Activated T-helper 2 cell treated with anti-CD3 and anti-CD28 coated beads, Interferon-gamma antibody, Interleukin-2, Interleukin-4, amounts not matched to agents 10 μg/mL and 5 μg/mL and 100 μg/mL, durations not matched to agents 14 hours and 24 hours and 36 hours (primary cell): ENCODE measurements at places on chromosomes 11 and 22.

DNA sequence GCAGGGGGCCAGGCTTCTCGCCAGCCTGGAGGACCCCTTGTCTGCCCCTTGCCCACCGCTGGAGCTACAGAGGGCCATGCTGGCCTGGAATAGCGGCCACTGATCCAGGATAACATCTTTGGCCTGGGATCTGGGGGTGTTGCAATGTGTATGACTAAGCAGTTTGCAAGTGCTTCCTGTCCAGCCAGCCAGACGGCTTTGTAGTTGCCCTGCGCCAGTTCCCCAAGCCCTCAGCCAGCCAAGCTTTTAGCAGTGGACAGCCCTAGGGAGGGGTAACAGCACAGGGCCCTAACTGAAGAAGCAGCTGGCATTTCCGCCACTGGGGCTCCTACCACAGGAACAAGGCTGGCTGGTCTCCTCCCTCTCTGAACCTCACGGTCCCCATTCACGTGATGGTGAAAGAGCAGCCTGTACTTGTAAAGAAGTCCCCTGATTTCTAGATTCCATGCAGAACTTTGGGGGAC lies 32.1 kb downstream of the UQCR10 start:
- no peak for DNase-seq

DNA sequence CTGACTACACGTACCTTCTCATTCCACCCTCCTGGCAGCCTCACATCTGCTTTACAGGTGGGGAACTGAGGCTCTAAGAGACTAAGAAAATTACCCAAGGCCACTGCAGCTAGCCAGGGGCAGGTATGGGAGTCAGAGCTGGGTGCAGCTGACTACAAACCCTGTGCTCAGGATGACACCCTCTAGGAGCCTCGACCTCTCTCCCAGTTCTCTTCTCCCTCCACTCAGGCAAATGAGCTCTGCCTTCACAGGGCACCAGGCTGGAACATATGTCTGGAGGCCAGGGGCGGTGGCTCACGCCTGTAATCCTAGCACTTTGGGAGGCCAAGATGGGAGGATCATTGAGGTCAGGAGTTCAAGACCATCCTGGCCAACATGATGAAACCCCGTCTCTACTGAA lies 4.0 kb downstream of the SYT12 start:
- DNase-seq: no peak

GRCh38 chr11:133977067-133977677 lies 20.4 kb upstream of the IGSF9B start:
- DNase-seq: no peak

- DNase-seq: no peak
Measured at GRCh38 chr11:68026391-68027105, 3.9 kb upstream of the NDUFS8 start.

DNA sequence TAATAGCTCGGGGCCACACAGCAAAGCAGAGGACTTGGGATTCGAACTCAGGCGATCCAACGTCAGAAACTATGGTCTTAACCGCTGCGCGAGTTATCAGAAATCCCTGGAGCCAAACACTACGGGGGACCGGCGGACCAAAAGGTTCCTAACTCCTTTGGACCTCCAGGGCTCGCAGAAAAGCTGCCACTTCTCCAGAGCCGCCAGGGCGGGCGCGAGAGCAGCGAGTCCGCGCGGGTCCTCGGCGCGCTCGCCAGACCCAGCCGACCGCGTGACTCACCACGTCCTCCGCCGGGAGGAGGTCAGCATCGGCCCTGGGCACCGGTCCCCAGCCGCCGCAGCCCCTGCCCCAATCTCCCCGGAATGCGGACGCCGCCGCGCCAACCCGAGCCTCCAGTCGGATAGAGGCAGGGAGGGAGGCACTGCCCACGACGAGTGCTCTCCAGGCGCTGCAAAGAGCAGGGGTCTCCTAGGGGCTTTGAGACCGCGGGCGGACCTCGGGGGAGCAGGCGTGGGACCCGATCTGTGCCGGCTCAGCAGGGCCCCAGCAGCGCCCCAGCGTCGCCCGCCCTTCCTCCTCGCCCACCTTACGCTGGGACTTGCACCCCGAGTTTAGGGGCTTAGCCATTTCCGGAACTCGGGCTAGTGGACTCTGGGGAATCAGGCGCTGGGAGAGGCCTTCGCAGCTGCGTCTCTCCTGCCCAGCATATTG lies 6.2 kb upstream of the ALX4 start:
- no peak for DNase-seq

DNA sequence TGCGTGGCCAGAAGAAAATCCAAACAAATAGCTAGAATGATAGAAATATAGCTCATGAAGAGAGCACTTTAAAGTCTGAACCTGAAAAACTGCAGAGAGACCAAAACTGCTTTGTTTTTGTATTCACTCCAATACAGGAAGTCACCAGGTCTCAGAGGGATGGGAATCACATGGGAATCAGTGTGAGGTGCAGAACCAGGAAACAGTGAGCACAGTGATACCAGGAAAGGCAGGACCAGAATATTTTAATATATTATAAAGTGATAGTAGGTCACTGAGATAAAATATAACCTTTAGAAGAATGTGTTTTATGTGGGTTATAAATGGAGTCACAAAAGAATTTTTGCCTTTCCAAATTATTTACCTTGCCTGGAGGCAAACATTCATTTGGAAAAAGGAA lies 277.3 kb downstream of the CASP12 start:
- DNase-seq: no peak

GRCh38 chr11:123521930-123522329 lies 91.9 kb downstream of the GRAMD1B start:
- DNase-seq: no peak

DNA sequence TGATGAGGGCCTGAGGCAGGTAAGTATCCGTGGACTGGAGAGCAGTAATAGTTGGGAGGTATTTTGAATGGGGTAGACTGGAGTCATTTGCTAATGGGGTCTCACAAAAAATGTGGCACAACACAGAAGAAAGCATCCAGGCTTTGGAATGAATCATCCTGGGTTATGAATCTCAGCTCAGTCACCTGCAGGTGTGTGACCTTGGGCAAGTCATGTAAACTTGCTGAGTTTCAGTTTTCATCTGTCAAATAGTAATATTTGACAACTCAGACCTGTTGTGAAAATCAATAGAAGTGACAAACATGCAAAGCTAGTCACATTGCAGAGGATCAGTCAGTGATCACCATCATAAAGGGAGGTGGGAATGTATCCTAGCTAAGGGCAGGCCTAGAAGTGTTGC lies 232.0 kb upstream of the TENM4 start:
- DNase-seq: no peak

DNA sequence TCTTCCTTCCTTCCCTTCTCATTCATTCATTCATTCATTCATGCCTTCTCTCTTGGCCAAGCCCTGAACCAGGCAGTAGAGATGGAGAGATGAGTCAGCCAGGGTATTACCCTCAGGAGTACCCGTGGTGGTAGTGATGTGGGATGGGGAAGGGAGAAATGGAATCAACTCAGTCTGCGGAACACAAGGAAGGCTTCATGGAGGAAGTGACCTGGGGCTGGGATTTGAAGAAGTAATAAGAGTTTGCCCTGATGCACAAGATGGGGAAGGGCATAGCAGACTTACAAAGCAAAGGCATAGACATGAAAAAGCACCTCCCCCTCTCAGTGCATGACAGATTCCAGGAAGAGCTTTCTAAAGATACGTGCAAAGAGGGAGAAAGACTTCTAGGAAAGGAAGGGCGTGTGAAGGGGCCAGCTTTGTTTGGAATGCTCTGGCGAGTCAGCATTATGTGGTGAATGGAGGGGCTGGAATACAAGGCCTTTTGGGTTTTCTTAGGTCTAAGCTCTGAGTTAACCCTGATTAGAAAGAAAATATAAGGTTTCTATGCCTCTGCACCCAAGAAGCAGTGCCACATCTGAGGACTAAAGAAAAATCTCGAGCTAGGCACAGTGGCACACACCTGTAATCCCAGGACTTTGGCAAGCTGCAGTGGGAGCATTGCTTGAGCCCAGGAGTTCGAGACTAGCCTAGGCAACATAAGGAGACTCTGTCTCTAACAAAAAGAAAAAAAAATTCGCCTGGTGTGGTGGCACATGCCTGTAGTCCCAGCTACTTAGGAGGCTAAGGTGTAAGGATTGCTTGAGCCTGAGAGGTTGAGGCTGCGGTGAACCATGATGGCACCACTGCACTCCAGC lies 36.4 kb upstream of the ACER3 start:
- no peak for DNase-seq

- no peak for DNase-seq
Measured at GRCh38 chr11:73152086-73152853, 10.2 kb upstream of the FCHSD2 start.

DNA sequence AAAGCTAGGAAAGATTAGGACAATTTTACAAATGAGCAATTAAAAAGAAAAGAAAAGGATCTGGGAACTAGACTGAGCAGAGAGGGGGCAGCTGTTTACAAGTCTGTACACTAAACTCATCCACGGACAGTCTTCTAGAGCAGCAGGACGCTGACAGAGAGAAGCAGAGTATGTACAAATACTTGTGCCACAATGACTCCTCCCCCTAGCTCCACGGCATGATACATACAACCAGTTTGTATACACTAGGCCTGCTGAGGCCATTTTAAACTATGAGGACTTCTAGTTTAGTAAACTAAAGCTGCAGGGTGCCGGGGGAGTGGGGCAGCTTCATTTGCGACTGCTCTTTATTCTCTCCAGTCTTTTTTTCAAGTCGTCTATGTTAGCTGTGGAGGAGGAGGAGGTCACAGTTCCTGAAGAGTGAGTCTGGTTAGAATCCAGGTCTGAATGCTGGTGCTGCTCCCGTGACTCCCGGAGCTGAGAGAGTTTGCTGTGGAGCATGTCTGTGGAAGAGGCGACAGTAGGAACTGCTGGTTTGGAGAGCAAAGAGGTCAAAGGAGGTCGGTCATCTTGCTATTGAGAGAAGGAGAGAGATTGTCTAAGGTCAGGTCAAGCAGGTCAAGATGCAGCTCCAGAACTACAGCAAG lies 24.8 kb downstream of the F2 start:
- no peak for DNase-seq

GRCh38 chr11:95373241-95373640 lies 142.2 kb upstream of the SESN3 start:
- no peak for DNase-seq

DNA sequence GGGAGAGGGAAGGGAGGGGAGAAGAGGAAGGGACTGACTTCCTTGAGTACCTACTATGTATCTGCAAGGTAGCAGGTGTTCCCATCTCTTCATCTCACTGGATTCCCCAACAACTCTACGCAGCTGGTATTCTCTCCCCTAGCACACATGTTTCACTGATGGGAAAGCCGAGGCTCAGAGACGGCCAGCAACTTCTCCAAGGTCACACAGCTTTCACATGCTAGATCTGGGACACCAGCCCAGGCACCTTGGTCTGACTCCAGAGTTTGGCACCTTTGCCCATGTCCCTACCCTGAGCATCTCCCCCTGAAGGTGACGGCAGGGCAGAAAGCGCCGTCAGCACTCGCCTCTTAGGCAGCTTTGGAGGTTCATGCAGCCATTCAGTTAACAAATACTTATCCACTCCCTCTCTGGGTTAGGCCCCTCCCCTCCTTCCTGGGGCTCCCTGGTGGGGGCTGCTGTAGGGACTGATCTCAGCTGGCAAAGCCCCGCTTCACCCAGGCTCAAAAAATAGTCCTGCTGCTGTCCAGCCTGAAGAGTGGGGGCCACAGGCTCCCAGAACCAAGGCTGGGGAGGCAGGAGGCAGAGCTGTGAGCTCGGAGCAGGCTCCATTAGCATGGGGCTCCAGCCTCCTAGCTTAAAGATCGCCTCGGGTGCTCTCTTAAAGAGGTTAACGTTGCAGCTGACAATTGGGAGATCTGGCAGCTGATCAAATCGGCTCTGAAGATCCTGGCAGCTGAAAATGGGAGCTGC lies 79.4 kb downstream of the IGLL1 start:
- no peak for DNase-seq

DNA sequence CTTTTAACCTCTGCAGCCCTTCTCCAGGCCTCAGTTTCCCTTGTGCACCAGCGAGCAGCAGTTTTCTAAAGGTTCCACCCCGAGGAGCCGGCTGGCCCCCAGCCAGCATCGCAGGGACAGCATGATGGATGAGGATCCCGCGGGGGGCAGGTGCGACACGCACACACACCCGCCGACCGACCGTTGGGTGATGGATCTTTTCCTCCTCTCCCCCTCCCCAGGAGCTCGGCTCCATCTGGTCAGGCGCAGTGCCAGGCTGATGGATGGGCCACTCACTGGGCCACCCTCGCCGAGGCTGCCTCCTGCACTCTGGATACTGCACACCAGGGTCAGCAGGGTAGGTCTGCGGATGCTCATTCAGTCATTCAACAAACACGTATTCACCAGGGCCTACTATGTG lies 12.8 kb upstream of the CABP7 start:
- no peak for DNase-seq

DNA sequence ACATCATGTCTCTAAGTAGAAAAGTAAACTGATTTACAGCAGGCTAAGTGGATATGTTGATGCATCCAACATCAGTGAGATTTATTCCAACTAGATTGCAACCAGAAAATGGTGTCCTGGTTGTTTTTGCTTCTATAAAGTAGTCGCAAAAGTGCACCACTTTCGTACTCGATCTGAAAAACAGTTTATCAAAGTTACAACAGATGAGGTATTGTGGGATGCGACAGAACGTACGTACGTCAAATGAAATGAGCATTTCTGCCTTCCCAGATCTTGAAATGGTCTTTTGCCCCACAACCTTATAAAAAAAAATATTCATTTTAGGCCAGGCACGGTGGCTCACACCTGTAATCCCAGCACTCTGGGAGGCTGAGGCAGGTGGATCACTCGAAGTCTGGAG lies 13.7 kb downstream of the GRAP2 start:
- DNase-seq: no peak

GRCh38 chr11:77457340-77457739 lies 16.6 kb downstream of the PAK1 start:
- no peak for DNase-seq

DNA sequence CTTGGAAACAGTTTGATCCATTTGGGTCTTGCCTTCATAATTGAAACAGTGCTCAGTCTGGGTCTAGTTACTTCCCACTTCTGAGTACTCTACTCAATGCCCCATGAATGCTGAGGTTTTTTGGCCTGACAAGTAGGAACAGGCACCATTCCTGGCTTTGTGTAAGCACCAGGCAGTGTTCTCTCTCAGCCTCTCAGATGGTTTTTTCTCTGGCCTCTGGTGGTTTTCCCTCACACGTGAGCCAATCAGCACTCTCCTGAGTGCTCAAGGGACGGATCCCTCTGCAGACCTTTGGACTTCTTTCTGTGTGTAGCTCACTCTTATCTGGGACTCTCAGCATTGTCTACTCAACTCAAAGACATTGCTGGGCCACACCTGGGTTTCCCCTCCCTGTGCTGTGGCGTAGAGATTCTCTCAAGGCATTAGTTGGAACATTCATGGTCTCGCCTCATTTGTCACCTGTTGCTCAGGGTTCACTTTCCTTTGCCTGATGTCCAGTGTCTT lies 21.3 kb downstream of the SIK2 start:
- DNase-seq: no peak

DNA sequence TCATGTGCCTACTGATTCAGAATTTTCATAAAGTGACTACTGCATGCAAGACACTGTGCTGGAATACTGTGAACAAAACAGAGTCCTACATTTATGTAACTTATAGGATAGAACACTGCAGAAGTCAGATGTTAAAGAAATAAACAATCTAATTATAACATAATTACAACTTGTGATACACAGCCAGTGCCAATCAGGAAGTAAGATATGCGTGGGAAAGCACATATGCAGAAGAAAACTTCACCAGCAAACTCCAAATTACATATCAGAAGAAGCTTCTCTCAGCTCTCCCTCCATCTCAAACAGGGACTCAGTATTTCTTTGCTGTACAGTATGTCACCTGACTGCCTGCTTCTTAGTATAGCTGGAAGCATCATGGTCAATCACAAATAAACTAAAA lies 37.4 kb downstream of the PAK1 start:
- DNase-seq: no peak

- no peak for DNase-seq
Measured at GRCh38 chr11:112113539-112114457, 27.1 kb downstream of the SDHD start.

- DNase-seq: no peak
Measured at GRCh38 chr11:43359422-43359818, 700 bp downstream of the TTC17 start.
